ENCODE measurements at places on chromosomes 5 and 9.

GRCh38 chr5:103330875-103331274, 72.3 kb downstream of the MACIR start:
- no peak for DNase-seq

DNA sequence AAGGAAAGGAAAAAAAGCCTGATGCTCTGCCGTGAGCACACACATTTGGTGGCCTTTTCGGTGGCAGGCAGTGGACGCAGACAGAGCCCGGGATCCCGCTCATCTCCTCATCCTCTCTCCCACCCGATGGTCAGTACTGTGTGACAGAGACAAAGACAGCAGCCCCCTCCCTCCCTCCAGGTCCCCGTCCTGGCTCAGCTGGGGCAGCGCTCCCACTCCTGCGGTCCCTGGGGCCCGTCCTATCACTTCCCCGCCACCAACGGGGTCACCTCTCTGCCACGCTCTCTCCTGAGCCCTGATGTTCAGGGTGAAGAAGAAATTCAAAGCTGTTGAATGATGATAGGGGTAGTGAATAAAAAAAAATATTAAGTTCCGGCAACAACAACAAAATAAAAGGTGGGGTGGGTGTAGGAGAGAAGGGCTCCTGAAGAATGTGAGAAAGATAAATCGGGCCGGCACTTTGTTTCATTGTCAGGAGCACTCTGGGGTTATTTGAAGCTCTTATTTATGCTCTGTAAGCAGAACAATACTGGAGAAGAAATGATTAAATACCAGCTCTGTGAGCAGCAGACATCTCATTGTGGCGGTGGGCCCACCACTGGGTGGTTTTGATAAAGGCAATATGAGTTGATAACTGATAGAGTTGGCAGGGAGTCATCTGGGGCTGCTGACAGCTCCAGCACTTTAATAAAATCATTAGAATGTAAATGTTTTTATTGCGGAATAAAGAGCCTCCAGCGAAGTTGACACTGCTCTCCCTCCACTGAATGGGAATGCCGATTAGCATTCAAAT, 417.7 kb downstream of the IRX1 start:
- DNase-seq, result no peak

- no peak for DNase-seq
Observed at GRCh38 chr5:11540112-11540511, 364.1 kb downstream of the CTNND2 start.

DNA sequence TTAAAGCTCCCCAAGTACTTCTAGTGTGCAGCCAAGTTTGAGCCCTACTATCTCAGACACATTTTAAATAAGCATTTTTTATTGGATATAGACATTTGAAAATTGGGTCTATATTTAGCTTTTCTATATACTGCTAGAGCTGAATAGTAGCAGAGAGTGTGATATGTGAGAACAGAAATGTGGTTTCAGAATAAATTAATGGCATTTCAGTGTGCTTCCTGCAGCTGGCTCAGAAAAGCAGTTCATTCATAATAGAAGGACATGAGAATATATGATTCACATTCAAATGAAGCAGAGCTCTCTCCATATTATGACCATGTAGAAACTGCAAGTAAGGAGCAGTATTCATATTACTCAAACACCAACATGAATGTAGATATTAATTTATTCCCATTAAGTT, 464.0 kb downstream of the PTPRD start:
- no peak for DNase-seq

GRCh38 chr9:35579130-35579529, 25.9 kb upstream of the TESK1 start:
- DNase-seq, result no peak

- no peak for DNase-seq
Observed at GRCh38 chr5:123086376-123087055, 2.5 kb upstream of the PRDM6 start.

DNA sequence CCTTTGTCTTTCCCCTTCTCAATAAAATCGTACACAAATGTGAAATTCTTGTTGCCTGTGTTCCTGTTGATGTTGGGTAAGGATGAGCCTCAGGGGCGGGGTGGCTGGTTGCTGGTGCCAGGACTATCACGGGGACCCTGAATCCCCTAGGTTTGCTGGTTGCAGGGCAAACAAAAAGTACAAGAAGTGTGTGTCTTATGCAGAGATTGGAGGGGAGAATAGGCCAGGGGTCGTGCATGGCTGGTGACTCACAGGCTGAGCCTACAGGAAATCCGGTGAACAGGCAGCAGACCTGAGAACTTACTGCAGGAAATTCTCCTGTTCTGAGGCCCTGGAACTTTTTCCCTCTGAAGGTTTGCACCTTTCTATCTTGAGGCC, 5.5 kb downstream of the ANXA2R start:
- DNase-seq, result no peak

GRCh38 chr5:10553476-10553875, 10.4 kb upstream of the ANKRD33B start:
- DNase-seq, result no peak

- DNase-seq, result no peak
Observed at GRCh38 chr5:165837286-165837685, 2331.9 kb downstream of the MAT2B start.

DNA sequence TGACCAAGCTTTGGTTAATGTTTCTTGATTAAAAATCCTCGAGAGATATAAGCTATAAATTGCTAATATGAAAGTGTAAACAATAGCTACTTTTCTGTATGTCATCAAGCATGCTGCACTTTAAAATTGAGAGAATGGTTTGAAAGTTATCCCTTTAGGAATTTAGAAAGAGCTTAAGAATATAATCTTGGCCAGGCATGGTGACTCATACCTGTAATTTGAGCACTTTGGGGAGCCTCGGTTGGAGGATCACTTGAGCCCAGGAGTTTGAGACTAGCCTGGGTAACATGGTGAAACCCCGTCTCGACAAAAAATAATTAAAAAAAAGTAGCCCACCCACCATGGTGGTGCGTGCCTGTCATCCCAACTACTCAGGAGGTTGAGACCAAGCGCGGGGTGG, 12.2 kb upstream of the MROH2B start:
- DNase-seq, result no peak

- no peak for DNase-seq
Observed at GRCh38 chr9:135647884-135648283, 8.5 kb upstream of the GLT6D1 start.

DNA sequence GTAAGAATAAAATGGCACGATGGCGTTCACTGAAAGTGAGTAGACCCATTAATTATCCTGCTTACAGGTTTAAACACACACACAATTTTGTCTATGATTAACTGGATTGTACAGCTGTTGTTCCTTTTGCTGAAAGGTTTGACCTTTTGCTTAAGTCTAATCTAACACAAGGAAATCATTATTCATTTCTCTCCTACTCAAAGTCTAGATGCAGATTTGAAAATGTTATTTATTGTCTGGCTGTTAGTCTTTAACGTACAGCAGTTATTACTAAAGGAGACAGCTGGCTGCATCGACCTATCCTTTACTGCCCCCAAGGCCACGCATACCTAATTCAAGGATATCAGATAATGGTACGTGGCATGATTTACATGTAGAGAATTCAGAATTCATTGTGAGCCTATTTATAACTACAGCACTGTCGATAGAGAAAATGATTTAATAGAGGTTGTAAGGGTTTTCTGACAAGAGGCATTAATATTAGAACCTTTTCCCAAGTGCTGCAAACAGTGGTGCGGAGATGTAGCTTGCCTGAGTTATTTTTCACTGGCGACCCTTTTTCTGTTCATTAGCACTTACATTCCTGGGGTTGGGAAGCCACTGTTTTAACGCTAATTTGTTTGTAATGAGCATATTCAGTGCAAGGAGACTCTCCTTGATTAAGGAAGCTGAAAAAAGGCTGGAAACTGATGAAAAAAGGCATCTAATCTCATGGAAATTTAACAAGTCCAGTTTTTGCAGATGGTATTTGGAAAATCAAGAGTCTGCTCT, 368.4 kb upstream of the GRAMD2B start:
- DNase-seq, result no peak

DNA sequence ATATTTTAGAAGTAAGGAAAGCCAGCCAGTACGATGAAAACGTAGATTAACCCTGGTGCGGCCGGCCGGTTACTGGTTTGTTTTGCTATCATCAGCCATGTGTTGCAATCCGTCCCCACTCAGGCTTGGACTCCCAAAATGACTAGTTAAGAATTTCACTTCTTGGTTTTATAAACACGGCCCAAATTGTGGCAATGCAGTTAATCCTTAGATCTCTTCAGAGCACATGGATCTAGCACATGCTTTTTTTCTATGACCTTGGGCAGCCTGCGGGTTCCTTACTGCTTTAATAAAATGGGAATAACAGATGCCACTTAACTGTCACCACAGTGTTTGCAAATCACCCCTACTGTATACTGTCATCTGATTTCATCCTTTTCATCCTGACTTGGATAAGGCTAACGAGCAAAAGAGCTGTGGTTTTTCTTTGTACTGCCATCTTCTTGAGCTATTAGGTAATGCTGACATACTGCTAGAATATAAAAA, 1.5 kb downstream of the NDFIP1 start:
- no peak for DNase-seq

GRCh38 chr9:78278801-78279200, 18.1 kb upstream of the PSAT1 start:
- no peak for DNase-seq

DNA sequence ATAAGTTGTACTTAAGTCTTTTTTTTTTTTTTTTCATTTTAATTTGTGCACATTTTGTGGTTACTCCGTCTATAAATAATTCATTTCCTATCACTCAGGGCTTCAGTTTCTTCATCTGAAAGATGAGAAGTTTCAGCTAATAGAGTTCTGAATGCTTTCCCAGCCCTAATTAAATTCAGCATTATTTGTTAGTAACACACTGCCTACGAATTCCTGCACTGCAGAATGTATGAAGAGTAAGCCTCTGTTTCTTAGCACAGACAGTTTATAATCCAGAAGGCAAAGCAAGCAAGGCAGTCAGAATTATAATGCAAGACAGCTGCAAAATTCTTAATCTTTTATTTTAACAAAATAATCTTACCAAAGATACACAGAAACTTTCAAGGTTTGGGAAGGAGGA, 138.0 kb upstream of the GHR start:
- DNase-seq, result no peak

DNA sequence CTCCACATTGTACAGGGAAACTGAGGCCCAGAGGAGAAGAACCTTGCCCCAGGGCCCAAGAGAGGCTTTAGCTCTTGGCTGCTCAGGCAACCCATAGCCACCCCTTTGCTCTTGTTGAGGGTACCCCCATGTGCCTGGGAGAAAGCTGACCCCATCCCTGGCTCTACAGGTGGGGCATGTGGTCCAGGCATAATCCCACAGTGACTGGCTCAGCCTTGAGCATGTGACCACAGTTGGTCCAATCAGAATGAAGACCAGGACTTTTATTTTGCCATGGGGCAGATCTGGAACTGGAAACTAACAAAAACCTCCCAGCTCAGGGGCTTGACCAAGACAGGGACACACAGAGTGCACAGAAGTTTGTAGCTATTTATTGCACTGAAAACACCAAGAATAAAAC, 29.3 kb downstream of the SLC6A7 start:
- DNase-seq, result no peak

- DNase-seq, result no peak
Observed at GRCh38 chr5:67648201-67648671, 451.6 kb upstream of the CD180 start.

DNA sequence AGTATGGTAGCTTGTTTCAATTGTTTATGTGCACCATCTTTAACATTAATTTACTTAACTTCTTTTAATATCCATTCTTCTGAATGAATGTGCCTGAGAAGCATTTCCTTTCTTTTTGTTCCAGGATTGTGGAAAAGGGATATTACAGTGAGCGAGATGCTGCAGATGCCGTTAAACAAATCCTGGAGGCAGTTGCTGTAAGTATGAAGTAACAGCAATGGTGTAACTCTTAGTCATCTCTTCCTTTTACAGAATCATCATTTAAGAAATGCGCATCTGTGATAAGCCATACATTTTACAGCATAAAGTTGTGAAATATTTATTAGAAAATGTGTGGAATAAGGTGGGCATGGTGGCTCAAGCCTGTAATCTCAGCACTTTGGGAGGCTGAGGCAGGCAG, 117.7 kb downstream of the STARD4 start:
- no peak for DNase-seq

DNA sequence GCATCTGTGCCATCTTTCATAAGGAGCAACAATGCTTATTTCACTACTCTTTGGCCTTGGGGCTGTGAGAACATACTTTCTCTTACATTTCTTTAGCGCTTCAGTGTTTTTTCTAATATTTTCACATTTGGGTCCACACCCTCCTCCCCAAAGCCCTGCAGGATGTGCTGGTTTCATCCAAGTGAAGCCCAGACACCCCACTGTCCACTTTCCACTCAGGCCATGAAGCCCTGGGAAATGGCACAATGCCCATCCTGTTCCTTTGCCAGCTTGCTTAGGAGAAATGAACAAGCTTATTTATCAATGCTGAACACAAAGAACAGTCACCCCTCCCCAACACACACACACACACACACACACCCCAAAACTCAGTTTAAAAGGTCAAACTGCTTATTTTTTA, 17.3 kb upstream of the TMOD1 start:
- no peak for DNase-seq

DNA sequence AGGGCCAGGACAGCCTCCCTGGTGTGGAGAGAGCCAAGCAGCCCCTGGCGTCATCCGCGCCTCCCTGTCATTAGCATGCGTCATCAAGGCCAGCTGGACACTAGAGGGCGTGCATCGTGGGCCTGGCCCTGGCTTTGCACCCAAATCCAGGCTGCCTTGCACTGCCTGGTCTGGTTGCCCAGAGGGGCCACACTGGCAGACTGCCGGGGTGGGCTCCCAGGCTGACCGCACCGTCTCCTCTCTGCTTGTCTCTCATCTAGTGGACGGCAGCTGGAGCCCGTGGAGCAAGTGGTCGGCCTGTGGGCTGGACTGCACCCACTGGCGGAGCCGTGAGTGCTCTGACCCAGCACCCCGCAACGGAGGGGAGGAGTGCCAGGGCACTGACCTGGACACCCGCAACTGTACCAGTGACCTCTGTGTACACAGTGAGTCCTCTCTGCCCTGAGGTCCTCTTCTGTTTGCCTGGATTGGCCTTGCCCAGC, 29.0 kb downstream of the HK3 start:
- no peak for DNase-seq

DNA sequence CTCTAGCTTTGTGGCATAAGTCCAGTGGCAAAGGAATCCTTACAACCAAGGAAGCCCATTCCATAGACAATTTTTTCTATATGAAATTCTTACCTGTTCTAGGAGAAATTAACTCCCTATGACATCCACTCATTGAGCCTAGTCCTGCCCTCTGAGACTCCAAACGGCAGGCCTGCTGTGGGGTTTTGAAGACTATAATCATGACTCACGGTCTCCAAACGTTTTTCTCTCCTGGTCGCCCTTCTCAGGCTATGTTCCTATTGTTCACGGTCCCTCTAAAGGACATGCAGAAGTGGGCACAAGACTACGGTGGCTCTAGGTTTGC, 611 bp downstream of the EXOSC3 start:
- no peak for DNase-seq

All from cortex of kidney (tissue), 1 donor.